CD8-positive, alpha-beta T cell (primary cell): ENCODE measurements at places on chromosomes 1 and 21.

GRCh38 chr1:53084589-53084971, 22.6 kb downstream of the PODN start:
- DNase-seq: no peak

DNA sequence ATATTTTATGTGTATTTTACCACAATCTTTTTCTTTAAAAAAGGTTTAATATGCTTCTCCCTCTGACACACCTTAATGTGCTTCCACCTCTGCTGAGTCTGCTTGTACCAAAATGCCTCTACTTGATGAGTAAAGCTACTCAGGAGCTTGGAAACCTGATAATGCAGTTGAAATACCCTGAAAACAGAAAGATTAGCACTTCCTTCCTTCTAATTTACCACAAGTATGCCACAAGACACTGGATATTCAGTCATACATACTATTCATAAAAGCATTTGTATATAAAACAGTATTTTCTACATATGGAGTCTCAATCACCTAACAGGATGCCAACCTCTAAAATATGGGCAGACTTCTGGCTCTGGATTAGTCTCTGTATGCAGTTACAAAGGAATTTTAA, 55.0 kb downstream of the SLC35D1 start:
- DNase-seq: no peak

- no peak for DNase-seq
Measured at GRCh38 chr1:205448540-205449253, 7.1 kb downstream of the BLACAT1 start.

GRCh38 chr1:21027805-21028204, 148.9 kb downstream of the EIF4G3 start:
- DNase-seq: no peak

DNA sequence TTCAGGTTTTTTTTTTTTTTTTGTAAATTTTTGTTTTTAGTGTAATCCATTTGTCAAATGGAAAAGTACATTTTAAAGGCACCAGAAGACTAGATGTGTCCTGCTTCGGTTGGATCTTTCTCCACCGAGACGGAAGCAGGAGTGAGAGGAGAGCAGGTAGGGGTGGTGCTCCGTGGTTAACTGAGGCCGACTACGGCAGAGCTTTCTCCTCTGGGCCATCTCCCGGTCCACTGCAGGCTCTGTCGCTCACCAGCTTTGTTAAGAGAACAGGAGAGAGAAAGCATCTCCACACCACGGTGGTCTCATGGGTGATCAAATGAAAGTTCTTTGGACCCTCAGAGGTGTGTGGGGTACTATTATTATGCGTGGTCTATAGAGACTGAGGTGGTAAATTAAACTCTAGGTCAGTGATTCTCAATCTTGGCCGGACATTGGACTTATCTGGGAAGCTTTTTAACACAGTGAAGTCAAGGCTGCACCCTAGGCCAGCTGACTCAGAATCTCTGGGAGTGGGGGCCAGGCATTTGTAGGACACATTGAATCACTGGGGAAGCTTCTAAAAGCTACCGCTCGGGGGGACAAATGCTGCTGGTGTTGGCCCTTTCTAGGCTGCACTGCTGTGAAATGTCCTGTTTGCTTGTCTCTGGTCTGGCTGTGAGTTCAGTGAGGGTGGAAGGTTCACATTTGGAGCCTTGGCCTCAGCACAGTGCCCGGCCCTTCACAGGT, 25.0 kb downstream of the ABCA4 start:
- no peak for DNase-seq

DNA sequence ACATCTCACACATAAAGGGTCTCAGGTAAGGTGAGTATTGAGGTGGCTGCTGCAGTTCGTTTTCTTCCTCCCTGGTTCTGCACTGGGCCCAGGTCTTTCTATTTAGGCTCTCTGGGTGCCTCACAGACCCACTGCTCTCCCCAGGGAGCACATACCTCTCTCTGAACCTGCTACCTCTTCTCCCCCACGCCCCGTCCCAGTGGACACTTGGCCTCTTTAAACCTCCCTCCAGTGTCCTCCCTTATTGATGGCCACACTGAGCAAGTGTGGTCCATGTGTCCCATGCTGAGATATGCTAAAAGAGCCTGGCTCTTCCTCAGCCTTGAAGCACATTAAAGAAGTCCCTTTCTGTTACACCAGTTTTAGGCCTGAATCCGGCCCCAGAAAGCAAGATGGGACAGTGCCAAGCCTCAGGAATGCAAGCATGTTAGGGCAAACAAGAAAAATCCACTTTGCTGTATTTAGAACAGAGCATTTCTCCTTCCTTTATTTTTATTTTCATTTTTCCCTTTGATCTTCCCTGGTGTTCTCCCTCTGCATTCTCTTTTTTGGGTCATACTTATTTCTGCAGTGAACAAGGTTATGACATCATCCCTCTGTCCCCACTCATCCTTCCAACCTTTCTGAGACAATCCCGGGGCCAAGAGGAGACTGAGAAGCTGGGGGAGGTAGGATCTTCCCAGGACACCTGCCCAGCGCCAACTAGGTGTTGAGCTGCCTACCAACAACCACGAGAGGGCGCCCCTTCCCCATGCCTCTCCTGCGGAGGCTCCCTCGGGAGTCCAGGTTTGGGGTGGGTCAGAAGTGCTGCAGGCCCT, 5.0 kb upstream of the CHI3L2 start:
- peak; percentile 80 for DNase-seq

GRCh38 chr1:196493881-196494280, 114.4 kb downstream of the KCNT2 start:
- no peak for DNase-seq

- no peak for DNase-seq
Measured at GRCh38 chr1:116453481-116453880, 80.4 kb downstream of the ATP1A1 start.

DNA sequence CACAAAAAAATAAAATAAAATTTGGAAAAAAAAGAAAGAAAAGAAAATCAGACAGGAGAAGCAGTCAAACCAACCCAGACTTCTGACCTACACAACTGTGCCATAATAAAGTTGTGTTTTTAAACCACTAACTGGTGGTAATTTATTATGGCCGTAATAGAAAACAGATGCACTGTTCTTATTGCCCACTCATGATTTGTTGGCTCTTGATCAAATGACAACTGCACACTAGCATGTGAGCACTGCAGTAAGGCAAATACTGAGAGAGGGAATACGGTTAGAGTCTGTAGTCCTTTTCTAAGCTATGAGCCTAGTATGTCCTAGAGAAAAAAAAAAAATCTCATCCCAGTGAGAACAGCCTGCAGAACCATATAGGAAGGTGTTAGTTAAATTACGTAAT, 61.2 kb upstream of the TNR start:
- DNase-seq: no peak

DNA sequence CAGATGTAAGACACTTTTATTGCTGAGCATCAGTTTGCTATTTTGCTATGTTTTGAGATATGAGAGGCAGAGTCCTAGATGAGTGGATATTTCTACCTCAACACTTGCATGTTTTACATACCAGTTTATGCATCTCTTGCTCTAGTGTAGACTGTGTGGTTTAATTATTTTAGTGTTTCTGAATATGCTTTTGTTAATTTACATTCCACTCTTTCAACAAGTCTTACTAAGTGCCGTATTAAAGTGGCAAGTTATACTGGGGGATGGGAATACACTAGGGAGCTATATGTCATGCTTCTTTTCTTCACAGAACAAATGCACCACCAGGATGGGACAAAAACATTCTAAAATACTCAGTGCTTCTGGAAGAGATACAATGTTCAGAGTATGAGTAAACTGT, 507.7 kb upstream of the PRMT6 start:
- no peak for DNase-seq

DNA sequence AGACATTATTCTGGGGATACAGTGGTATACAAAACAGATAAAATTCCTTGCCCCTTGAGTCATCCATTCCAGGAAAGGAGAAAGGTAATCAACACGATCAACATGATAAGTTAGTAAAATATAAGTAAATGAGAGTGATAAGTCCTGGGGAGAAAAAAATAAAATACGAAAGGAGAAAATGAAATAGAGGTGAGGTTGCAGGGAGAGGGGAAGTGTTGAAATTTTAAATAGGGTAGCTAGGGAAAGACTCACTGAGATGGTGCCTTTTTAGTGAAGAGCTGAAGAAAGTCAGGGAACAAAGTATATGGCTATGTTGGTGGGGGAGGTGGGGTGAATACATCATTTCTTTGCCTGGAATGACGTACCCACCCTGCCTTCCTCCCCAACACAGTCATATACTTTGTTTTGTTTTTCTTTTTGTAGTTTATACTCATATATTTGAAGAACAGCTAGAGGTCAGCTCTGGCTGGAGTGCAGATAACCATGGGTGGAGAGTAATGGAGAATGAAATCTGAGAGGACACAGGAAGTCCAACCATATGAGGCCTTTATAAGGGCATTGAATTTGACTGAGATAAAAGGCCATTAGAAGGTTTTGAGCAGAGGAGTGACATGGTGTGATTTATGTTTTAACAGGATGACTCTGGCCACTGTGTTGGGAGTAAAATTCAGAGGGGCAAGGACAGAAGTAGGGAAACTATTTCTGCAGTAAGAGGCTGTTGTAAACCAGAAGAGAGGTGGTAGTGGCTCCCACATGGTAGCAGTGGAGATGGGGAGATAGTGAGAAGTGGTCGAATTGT, 54.8 kb downstream of the OSBPL9 start:
- no peak for DNase-seq

DNA sequence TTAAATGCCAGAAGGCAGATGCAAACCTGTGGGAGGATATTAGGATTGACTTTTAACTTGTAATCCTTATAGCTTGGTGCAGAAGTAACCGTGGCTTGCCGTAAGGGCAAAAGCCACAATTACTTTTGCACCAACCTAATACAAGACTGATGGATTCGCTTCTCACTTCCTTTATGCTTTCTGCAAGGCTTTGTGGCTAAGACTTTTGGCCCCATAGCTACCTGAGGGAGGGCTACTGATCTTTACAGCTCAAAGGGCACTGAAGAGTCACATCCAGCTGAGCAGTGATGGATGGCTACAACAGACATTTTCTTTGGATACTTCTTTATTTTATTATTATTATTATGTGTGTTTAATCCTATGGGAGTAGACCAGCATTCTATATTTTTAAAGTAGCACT, 140.4 kb downstream of the ST6GALNAC5 start:
- no peak for DNase-seq

DNA sequence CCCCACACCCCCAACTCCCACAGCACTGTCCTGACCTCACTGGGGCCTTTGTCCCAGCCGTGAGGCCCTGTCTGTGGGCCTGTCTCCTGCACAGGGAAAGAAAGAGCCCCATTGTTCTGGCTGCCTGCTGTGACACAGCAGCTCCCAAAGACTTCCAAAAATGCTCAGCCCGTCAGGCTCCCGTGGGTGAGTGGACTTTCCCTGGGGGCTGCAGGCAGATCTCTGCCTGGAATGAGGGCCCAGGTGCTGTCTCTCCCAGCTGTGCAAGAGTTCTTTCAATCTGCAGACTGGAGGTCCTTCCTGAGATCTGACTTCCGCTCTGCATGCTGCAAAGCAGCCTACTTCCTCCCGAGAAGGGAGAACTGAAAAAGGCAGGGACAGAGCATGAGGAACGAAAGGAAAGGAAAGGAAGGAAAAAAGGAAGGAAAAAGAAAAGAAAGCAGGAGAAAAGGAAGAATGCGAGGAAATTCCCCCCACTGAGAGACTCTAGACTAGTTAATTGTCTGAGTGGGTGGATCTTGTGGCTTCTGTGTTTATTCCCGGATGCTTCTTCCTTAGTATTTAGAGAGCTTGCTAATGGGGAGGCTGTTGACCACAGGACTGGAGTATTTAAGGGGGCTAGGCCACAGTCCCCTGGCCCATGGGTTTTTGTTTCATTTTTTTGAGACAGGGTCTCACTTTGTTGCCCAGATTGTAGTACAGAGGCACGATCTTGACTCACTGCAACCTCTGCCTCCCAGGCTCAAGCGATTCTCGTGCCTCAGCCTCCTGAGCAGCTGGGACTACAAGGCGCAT, 15.0 kb downstream of the NES start:
- no peak for DNase-seq

GRCh38 chr1:214570442-214570841, 19.0 kb upstream of the PTPN14 start:
- no peak for DNase-seq

DNA sequence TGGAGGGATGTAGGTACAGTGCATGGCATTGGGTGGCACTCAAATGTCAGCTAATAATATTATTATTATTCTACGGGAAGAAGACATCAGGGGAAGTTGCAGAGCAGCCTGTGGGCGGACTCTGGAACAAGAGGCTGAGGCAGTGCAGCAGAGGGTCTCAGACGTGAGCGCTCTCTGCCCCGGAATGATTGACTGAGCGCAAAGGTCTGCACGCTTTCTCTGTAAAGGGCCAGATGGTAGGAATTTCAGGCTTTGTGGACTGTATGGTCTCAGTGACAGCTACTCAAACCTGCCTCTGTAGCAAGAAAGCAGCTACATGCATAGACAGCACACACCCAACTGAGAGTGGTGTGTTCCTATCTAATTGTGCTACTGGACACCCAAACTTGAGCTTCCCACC, 29.6 kb upstream of the VPS13D start:
- DNase-seq: no peak

GRCh38 chr1:72397786-72398185, 115.4 kb upstream of the NEGR1 start:
- no peak for DNase-seq

DNA sequence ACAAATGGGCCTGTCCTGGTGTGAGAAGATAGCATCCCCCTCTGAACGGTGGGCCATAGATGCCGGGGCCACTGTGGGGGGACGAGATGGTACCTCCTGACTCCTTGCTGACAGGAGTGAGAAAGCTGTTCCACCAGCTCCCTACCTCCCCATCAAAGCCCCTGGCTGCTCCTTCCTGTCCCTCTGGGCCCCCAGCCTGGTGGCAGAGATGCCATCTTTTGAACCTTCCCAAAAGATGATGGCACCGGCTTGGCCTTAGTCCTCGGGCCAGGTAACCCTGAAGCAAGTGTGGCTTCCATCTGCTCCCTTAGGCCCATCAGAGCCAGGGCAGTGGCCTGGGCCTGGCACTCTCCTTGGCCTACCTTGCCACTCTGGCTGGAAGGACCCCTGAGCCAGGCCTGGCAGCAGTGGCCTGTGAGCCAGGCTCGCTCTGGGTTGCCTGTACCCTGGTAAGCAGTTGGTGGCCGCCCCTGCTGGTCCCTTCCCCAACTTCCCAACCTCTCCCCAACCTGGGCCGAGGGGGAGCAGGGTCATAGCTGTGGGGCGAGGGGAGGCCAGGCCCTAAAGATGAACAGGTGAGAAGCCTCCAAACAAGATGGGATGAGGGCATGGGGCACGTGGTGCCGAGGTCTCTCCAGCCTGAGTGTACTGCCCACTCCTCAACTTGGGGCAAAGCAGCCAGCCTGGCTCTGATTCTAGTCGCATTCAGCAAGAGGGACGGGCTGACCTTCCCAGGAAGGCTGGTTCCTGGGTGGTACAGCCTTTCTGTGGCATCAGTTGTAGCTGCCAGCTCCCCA, 34.7 kb downstream of the ZBTB17 start:
- DNase-seq: no peak

GRCh38 chr1:13702425-13703127, 2.6 kb downstream of the PRDM2 start:
- peak; percentile 59 for DNase-seq

- no peak for DNase-seq
Measured at GRCh38 chr1:150874455-150875196, 1.8 kb downstream of the ARNT start.

- DNase-seq: no peak
Measured at GRCh38 chr1:30216602-30217001, 506.8 kb downstream of the MATN1 start.
